Activated CD4-positive, alpha-beta T cell treated with anti-CD3 and anti-CD28 coated beads for 24 hours (primary cell): ENCODE measurements at places on chromosomes 1 and 21.

DNA sequence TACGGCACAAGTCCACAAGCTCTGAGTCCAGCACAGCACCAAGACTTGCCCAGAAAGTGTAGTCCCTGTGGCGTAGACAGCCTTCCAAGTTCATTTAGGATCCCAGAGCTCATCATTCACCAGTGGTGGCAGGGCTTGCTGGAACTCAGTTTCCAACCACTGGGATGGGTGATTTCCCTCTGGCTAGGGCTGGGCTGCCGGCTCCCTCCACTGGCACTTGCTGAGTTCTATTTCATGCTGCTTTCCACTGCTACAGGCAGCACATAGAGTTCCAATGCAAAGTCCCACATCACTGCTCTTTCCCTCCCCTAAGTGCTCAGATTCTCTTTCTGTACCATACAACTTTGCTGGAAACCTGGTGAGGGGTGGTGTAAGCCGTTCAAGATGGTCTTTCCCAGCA, 510.3 kb upstream of the TMPRSS15 start:
- no peak for DNase-seq

GRCh38 chr1:208248307-208248801, 4.2 kb upstream of the PLXNA2 start:
- no peak for DNase-seq

GRCh38 chr1:197774466-197775281, 606 bp downstream of the DENND1B start:
- DNase-seq: peak; percentile 22

GRCh38 chr1:204742676-204743251, 57.2 kb upstream of the LRRN2 start:
- DNase-seq: no peak

- no peak for DNase-seq
These were observed 78.5 kb downstream of the ARHGEF10L start for GRCh38 chr1:17617787-17618557.

GRCh38 chr1:36825226-36825625, 209.1 kb downstream of the GRIK3 start:
- DNase-seq: no peak

- peak; percentile 76 for DNase-seq
These were observed 72.9 kb downstream of the SKI start for GRCh38 chr1:2300851-2301606.
